ENCODE measurements at places on chromosomes 1 and 21.

- no peak for DNase-seq
Measured at GRCh38 chr1:57404884-57405283, 19.0 kb downstream of the DAB1 start.

DNA sequence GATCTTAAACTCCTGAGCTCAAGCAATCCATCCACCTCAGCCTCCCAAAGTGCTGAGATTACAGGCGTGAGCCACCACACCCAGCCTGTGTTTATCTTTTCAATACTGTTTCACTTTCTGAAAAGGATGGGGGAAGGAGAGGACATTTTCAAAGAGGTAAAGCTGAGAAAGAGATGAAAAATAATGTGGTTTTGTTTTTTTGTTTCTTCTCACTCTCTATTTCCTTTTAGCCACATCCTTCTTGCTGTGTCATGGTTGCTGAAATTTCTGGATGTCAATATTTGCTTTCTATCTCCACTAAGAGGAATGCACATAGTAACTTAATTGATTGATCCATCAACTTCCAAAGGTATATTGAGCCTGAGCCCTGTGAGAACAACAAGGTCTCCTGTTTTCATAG is 6.4 kb upstream of the C1orf21 start:
- no peak for DNase-seq

DNA sequence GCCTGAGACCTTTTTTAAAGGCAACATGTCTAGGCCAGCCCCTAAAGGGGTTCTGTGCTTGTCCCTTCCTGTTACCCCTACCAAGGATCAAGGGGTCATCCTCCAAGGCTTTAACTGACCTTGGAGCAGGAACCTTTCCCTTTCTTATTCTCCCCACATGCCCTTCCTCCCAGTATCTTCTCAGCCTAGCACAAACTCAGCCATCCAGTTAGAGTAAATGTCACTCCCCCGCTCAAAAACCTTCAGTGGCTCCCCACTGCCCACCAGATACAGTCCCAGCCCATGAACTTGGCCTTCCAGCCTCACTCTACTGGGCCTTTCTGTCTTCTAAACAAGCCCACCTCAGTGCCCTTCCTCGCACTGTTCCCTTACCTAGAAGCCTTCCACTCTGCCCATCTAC is 8.8 kb downstream of the C1QB start:
- no peak for DNase-seq

DNA sequence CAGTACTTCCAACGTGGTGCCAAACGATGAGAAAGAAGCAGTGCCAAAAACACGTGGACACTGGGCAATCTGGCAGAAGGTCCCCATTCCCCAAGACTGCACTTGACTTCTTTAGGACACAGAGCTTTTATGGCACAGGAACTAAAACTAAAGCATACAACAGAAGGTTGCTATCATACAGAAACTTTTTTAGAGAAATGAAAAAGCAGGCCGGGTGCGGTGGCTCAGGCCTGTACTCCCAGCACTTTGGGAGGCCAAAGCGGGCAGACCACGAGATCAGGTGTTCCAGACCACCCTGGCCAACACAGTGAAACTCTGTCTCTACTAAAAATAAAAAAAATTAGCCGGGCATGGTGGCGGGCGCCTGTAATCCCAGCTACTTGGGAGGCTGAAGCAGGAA is 43.0 kb downstream of the GNB1 start:
- DNase-seq, result no peak

GRCh38 chr1:80917826-80918225 is 882.9 kb upstream of the ADGRL2 start:
- no peak for DNase-seq

DNA sequence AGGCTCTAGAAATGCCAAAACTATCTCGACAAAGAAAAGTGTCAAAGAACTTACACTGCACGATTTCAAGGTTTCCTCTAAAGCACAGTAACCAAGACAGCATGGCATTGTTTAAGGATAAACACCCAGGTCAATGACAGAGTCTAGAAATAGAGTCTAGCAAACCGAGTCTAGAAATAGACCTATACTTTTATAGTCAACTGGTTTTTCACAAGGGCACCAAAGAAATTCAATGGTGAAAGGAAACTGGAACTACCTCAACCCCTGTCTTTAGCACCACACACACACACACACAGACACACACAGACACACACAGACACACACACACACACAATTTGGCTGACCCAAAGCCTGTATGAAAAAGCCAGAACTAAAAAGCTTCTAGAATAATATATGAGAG is 67.1 kb upstream of the PGBD5 start:
- DNase-seq, result no peak

- peak; percentile 75 for DNase-seq
Measured at GRCh38 chr1:59595774-59596173, 219.0 kb upstream of the HOOK1 start.

DNA sequence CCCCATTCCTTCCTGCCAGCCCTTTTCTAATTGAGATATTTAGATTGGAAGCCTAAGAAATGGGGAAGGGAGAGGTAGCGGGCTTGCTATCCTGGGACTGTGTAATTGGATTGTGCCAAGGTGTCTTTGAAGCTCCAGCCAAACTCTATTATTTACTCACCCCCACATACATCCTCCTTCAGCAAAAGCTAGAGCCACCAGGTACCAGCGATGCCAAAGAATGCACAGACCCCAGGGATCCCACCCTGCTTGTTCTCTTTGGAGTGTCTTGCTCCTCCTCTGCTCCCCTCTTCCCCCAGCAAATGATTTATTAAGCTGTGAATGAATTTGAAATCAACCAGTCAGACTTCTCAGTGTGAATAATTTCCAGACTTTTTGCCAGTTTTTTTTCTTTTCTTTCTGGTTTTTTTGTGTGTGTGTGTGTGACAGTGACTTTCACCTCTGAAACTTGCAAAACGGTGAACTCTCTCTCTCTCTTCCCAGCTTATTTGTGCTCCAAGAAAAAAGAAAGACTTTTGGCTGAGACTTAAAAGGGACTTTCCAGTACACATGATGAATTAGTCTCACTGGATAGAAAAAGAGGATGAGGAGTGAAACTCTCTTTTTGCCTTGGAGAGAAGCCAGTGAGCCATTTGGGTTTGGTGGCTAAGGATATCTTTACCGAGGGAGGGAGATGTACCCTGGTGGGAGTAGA is 1.8 kb downstream of the VASH2 start:
- DNase-seq, result no peak

GRCh38 chr1:100943533-100943932 is 47.6 kb downstream of the SLC30A7 start:
- peak; percentile 7 for DNase-seq

DNA sequence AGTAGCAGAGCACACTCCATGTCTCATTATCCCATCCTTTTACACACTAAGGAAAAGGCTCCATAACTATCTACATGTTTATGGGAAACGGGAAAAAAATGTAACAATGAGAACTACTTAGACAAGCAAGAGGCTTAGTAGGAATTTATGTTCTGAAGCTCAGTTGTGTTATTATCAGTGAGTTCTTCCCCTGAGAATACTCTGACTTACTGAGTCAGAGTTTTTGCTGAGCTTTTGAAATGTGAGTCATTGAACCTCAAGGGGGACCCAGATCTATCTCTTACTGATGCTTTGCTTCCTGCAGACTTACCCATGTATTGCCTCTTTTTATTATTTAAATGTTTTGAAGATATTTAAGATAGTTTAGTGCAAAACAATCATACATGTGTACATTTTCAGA is 20.1 kb downstream of the CFHR5 start:
- DNase-seq, result peak; percentile 68

GRCh38 chr1:54153535-54154439 is 987 bp upstream of the CDCP2 start:
- peak; percentile 84 for DNase-seq

DNA sequence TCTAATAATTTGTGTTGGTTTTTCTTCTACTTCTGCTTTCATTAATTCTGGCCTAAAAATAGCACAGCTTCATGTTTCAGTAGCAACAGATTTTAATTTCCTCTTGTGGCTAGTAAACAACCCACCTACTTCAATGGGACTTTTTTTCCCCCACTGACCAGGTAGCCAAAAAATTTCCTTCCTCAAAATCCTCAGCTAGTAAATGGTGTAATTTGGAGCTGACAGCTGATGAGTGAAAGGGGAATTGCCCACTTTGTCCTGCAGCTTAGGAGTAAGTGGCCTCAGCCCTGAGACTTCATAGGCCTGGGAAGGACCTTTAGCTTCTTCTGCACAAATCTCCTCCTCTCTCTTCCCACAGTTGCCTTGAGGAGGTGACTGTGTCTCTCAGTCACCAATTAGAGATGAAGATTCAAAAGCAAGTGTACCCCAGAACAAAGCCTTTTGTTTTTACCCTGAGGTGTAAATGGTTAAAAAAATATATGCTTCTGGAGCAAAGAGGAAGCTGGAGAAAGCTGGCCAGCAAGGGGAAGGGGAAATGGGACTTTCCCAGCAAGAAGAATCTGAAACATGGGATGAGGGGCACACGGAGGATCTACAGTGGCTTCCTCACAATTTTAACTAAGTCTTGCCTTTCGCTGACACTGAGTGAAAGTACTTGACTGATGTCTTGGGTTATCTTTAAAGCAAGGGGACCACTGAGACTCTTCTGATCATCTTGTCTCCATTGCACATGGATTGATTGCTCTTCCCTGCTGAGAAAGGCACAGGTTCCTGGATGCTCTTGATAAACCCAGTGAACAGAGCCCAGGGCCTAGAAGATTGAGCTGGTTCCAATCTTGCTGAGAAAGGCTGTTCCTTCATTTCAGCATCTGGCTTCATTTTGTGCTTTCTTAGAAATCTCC is 35.8 kb upstream of the VCAM1 start:
- DNase-seq, result no peak

GRCh38 chr1:161805399-161806197 is 39.5 kb downstream of the ATF6 start:
- DNase-seq, result peak; percentile 36

- peak; percentile 96 for DNase-seq
Measured at GRCh38 chr1:37574834-37575480, 18.2 kb downstream of the DNALI1 start.

DNA sequence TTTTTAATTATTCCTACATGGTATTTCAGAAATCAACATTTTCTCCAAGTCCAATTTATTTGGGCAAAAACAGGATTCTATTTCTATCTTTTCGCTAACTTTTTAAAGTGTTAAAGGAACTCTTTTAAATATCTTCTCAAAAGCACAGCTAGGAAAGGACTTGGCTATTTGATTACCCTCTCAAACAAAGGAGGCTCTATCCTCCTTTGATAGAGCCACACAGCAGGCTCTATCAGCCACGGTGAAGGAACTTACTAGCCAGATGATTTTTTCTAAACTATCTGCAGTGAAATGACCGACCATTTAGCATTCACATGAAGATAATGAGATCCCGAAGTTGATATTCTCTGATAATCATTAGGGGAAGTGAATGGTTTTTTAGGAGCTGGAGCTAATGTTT is 9.1 kb downstream of the ANGPTL7 start:
- no peak for DNase-seq
